ENCODE measurements at places on chromosomes 3 and 15. TPM values are rescaled to one million over a fixed set of nuclear protein-coding genes. Genes with fewer than 3 reads are reported as not detected.

UACA gene
- total RNA-seq: 23.8 TPM

CHRNA3 gene
- 0.81 TPM for total RNA-seq

CFAP91 gene
- 8.5 TPM for total RNA-seq

LRRIQ4 gene
- total RNA-seq: not detected

TGM4 gene
- not detected for total RNA-seq

PLSCR5 gene
- total RNA-seq: not detected

GJD2 gene
- 0.33 TPM for total RNA-seq

ACP3 gene
- 7.3 TPM for total RNA-seq

CSPG4 gene
- 2.9 TPM for total RNA-seq

SPINK8 gene
- not detected for total RNA-seq

CALML4 gene
- 4.8 TPM for total RNA-seq

HHATL gene
- total RNA-seq: 0.39 TPM

IP6K2 gene
- total RNA-seq: 130 TPM

PP2D1 gene
- total RNA-seq: not detected

HHLA2 gene
- not detected for total RNA-seq

CHRNB4 gene
- 0.71 TPM for total RNA-seq

GLDN gene
- total RNA-seq: 7.7 TPM

ADAMTSL3 gene
- total RNA-seq: 14.9 TPM

DPH6 gene
- 14.1 TPM for total RNA-seq

IQCF5 gene
- not detected for total RNA-seq

CCR9 gene
- total RNA-seq: not detected

SYNPR gene
- total RNA-seq: not detected

CPN2 gene
- total RNA-seq: 0.38 TPM

C3orf22 gene
- total RNA-seq: not detected

ZCWPW2 gene
- total RNA-seq: 1.1 TPM

BSN gene
- 3.9 TPM for total RNA-seq

BOC gene
- total RNA-seq: 18.0 TPM

ANKRD63 gene
- total RNA-seq: not detected

TAGLN3 gene
- 0.55 TPM for total RNA-seq

FGD5 gene
- 10.2 TPM for total RNA-seq

PARP15 gene
- total RNA-seq: 0.28 TPM

SELENOS gene
- total RNA-seq: 116 TPM

KNL1 gene
- total RNA-seq: 1.0 TPM

CGNL1 gene
- total RNA-seq: 27.7 TPM

AKAP13 gene
- 83.9 TPM for total RNA-seq

SH2D7 gene
- total RNA-seq: not detected

AADACL2 gene
- not detected for total RNA-seq

Data from adrenal gland (tissue), 19 donors.